Skin of body (tissue), 3 donors: ENCODE measurements at places on chromosomes 6 and 20.
A peak's percentile ranks its signal among the peaks of the same experiment; 100 is the strongest.

GRCh38 chr20:20102716-20103258, 50.5 kb downstream of the CFAP61 start:
- no peak for DNase-seq

GRCh38 chr6:130043344-130043743, 25.0 kb downstream of the L3MBTL3 start:
- DNase-seq, result no peak

- peak; percentile 40 for DNase-seq
Measured at GRCh38 chr20:9407805-9408421, 106.5 kb upstream of the LAMP5 start.

DNA sequence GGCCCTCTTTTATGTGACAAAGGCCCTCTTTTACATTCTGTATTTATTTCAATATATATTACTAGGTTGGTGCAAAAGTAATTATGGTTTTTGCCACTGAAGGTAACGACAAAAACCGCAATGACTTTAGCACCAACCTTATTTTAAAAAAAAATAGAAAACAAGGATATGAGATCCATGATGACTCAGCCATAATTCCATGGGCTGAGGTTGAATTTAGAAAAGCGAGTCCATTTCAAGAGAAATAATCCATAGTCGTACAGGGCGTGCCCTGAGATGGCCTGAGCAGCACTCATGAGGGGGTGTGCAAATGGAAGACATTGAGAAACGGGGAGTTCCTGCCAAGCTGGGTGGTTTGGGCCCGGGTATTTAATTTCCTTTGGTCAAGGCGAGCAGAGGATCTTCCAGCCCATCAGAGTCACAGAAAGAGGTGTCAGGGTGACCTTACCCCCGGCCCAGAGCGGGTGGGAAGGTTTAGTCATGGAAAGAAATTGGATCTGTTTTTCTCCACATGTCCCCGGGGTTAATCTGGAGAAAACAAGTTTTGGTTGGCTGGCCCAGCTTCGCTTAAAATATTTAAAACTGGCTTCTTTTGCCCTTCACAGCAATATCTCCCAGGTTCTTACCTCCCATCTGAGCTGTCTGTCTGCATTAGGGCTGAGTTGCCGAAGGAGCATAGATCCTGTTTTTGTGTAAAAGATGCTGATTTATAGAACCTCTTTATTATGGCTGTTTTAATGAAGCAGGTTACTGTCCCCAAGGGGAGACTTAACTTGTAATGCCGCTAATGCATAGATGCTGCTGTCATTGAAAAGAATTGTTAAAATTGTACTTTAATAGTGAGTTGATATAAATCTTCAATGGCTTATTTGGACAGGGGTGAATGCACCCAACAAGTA, 255.6 kb downstream of the PREX1 start:
- DNase-seq, result no peak

GRCh38 chr20:8073024-8073832, 53.7 kb upstream of the TMX4 start:
- no peak for DNase-seq

DNA sequence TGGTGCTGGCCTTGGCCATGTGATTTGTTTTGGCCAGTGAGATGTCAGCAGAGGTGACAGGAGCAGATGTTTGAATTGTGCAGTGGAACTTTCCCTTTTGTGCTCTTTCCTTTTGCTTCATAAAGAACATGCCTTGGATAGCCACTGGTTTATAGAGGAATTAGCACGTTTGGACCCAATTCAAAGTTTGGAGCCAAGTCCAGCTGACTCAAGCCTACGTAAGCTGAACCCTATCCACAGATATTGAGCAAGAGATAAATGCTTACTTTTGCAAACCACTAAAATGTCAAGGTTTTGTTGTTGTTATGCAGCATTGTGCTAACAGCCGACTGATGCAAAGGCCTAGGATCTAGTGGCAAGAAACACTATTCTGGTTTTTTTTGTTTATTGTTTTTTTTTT, 230.9 kb upstream of the CITED2 start:
- DNase-seq, result no peak

DNA sequence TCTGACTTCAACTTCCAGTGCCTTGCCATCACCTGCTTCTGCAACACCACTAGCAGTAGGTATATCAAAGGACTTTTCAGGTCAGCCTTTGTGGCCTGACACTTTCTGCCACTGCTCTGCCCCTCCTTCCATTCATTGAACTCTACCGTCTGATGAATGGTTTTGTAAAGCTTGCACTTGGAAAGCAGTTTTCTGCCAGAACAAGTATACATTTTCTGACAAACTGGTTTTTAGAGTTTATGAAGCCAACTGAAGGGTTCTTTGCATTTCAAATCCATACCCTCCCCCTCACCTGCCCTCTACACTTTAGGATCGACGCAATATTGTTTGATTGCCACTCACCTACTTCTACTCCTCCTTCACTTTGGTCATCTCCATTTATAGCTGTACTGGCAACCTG, 603.1 kb downstream of the HACE1 start:
- DNase-seq, result no peak

GRCh38 chr6:45698046-45698445, 317.6 kb downstream of the CLIC5 start:
- no peak for DNase-seq

DNA sequence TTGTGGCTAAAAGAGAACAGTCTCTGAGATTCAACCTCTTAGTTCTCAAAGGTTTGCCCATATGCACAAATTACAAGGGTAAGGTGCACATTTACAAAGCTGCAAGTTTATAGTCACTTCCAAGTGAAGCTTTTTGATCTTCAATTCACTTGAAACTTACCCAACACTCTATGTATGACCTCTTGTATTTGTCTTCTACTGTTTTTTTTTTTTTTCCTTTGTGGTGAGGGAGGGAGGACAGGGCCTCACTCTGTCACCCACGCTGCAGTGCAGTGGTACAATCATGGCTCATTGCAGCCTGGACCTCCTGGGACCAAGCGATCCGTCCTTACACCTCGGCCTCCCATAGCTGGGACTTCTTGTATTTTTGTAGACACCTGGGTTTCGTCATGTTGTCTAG, 4.5 kb upstream of the FOXO3 start:
- DNase-seq, result no peak

DNA sequence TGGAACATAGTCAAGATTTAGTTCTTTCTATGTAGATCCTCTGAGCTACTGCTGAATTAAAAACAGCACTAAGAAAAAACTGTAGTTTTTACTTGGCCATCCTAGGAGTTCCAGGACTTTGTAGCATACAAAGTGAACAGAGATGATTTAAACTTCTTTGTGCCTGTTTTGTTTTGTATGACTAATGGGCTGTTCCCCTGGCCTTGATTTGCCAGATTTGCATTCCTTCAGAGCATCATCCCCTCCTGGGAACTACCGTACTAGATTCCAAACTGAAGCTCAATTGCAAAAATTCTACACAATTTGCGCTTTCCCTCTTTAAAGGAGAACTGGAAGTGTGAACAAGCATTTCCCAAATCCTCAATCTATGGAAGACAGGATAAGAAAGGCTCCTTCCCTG, 23.1 kb downstream of the ACOT13 start:
- DNase-seq, result no peak

DNA sequence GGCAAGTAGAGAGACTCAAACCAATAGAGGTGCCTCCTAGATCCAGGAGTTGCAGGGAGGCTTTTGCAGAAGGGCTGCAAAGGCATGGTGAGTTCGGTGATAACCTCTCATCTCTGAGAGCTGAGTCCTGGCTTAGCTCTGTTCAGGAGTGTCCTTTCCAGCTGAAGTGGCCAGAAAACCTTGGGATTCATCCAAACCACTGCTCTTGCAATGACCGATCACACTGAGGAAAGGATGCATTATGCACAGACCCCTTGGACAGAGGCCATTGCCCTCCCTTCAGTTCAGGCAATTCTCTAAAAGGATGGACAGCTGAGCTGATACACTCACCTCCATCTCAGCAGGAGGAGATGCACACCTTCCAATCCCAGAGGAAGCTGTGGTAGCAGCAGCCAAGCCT, 158.8 kb upstream of the ENPP5 start:
- no peak for DNase-seq

GRCh38 chr20:12153628-12154027, 235.9 kb downstream of the BTBD3 start:
- DNase-seq, result no peak

DNA sequence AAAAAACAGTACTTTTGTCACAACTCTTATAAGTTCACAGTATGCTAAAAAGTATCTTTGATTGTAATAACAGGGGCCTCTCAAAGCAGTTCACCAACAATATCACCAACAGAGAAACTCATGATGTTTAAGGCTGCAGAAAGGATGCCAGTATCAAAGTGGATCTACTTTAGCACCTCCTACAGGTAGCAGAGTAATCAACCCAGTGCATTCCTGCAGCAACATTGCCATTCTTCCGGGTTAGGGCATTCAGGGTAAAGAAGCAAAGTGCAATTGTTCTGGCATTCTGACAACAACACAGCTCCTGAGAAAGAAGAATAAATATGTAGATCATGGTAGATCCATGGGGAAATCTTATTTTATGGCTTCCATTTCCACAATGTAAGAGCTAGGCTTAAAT, 7.6 kb upstream of the SLC17A4 start:
- no peak for DNase-seq

DNA sequence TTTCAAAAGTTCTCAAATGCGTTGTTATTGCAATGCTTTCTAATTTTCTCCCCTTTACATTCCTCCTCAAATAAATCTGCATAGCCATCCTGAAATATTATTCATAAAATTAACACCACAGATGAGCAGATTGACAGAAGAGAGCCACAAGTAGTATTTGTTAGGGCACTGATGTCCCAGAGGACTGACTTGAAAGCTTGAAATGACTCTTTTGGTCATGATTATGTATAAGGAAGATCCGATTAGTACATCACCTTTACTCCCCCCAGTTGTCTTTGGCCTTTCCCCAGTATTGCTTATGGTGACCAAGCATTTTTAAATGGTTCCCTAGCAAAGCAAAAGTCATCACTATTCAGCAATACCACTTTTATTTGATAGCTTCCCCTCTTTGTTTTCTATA, 187.6 kb downstream of the ADAT2 start:
- no peak for DNase-seq
